Choroid plexus epithelial cell (primary cell): ENCODE measurements at places on chromosomes 11 and 22.

DNA sequence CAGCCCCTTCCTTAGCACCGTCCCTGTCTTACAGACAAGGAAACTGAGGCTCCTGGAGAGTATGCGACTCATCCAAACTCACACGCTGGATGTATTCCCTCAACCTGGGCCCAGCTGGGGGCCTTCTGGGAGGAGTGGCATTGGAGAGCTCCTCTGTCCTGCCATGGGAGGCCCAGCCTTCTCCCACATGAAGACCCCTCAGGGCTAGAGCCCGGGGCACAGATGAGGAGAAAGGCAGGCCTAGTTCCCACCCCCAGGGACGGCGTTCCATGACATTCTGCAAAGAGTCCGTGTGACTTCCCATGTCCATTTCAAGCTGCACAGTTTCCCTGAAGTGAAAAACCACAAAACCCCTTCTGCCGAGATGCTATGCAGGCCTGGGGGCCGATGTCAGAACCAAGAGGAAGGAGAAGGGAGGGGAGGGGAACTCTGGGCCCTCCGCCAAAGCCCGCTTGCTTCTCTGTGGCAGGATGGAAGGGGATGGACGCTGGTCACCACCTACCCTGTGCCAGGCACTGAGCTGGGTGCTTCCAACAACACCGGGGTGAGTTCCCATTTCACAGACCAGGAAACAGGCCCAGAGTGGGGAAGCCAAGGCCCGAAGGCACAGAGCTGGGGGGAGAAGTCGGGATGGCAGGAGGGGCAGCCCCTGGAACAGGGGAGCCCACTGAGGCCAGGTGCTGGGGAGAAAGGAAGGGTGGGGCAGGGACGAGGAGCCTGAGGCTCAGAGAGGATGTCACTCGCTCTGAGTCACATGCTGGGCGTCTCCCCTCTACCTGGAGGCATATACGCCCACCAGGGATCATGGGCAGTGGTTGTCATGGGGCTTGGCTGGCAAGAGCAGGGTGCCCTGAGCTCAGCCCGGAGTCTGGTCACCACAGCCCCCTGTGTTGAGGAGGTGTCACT lies 15.7 kb downstream of the RAC2 start:
- peak; percentile 86 for DNase-seq

GRCh38 chr11:119714590-119714989 lies 14.4 kb downstream of the NECTIN1 start:
- no peak for DNase-seq

GRCh38 chr11:64444838-64445441 lies 86.0 kb downstream of the RPS6KA4 start:
- peak; percentile 51 for DNase-seq

- DNase-seq = no peak
These were observed 789 bp upstream of the POLA2 start for GRCh38 chr11:65260756-65261590.
